Activated T-helper 2 cell treated with anti-CD3 and anti-CD28 coated beads, Interferon-gamma antibody, Interleukin-2, Interleukin-4, amounts not matched to agents 10 μg/mL and 5 μg/mL and 100 μg/mL, durations not matched to agents 14 hours and 24 hours and 36 hours (primary cell): ENCODE measurements at places on chromosomes 6 and 20. TPM values are rescaled to one million over a fixed set of nuclear protein-coding genes. Genes with fewer than 3 reads are reported as not detected.

DNA sequence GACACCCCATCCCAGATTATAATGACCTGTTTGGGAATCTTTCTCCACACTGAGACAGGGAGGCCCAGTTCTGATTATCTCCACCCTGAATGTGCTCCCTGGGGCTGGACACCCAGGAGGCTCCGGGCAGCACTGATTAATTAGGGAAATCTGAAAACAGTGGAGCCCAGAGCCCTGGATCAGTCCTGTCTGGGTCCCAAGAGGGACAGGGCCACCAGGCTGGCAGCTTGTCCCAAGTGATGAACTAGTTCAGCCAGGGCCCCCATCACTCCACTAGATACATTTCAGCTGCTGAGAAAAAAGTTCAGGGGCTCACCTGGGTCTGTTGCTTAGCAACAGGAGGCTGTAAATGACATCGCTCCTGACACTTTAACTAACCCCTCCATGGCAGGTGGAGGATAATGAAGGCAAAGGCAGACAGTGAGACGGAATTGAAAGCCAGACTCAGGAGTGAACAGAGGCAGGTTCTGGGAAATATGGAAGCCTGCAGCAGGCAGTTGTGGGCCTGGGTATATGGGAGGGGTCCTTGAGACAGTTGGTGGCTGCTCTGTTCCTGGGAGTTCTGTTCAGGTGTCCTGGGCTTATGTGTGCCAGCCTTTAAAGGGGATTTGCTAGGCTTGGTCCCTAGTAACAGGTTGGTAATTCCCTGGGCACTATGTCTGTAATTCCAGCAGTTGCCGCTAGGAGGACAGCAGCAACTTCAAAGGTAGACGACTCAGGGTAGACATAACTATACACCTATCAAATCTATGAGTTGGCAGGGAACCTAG, 78.3 kb upstream of the CTNNBL1 start:
- DNase-seq, result peak; percentile 29
- no peak overlapping the region for H3K4me3 ChIP-seq
- H3K27ac ChIP-seq, result no peak overlapping the region
- H3K4me1 ChIP-seq, result no peaks in the 10 kb centered on the region

- no peak overlapping the region for H3K4me3 ChIP-seq
- DNase-seq, result no peak
- H3K4me1 ChIP-seq, result no peaks in the 10 kb centered on the region
- H3K27me3 ChIP-seq, result peaks cover 1% of the 10 kb centered on the region
- no peaks in the 10 kb centered on the region for H3K36me3 ChIP-seq
Measured at GRCh38 chr6:136123468-136123867, 126.6 kb downstream of the MTFR2 start.

DNA sequence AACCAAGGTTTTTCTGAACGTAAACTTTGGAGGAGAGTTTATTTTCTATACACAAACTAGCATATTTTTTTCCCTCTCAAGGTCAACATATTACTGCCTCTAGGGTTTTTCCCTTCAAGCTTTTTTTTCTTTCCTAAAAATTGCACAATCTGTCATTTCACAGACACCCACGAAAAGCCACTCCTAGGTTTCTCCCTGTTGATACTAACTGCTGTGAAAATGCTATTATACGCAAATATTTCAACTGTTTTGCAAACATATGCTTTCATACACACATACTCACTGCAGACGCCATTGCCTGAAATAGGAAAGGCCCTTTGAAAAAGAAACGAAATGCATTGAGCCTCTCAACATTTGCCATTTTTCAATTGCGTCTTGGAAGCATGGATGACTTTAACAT, 333.0 kb downstream of the CD83 start:
- H3K27ac ChIP-seq, result peak overlapping the region; percentile 95
- DNase-seq, result no peak
- H3K36me3 ChIP-seq, result peaks cover 35% of the 10 kb centered on the region
- no peaks in the 10 kb centered on the region for H3K27me3 ChIP-seq
- no peak overlapping the region for H3K4me3 ChIP-seq

GRCh38 chr6:91483415-91484105, 896.7 kb upstream of the MAP3K7 start:
- peaks cover 2% of the 10 kb centered on the region for H3K4me1 ChIP-seq
- no peak for DNase-seq
- no peaks in the 10 kb centered on the region for H3K27me3 ChIP-seq

DNA sequence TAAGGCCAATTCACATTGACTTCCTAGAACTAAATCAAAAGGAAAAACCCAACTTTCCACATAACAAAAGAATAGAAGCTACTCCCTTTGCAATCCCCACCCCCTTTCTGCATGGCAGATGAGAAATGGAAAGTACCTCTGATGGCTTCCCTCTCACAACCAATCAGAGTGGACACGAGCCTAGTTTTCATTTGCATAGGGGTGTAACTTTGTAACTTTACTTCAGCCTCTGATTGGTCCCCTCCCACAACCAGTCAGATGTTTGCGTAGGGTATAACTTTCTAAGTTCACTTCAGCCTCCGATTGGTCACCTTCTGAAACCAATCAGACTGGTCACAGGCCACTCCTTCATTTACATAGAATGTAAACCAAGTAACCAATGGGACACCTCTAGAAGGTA, 328.5 kb downstream of the CDH26 start:
- DNase-seq, result no peak
- H3K27ac ChIP-seq, result no peak overlapping the region
- H3K4me3 ChIP-seq, result no peak overlapping the region

Gene PRRT1
- 0.27 TPM in 1 of 2 replicates, not detected in the other for total RNA-seq

DNA sequence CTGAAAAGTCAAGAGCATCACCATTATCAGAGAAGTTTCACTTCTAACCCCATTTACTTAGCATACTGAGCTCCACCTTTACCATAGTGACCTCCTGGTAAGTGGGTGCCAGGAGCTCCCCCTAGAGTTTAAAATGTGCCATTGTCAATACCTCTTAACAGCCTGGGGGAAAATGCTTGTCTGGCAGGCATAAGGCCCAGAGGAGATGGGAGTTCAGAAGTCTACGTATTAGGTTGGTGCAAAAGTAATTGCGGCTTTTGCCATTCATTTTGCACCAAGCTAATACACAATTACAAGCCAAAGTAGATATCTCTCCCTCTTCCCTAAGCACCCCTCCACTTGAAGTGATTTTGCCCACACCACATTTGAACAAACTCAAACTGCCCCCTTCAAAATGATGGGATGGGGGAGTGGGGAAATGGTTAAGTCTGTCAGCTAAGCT, 919.0 kb downstream of the KIF16B start:
- no peak overlapping the region for H3K27ac ChIP-seq
- no peaks in the 10 kb centered on the region for H3K27me3 ChIP-seq
- DNase-seq, result no peak
- H3K4me3 ChIP-seq, result no peak overlapping the region

Gene ASIP
- total RNA-seq, result not detected in 2 replicates

Gene FAM50B
- total RNA-seq, result 9.1 and 10.0 TPM in 2 replicates

Gene RSPO4
- total RNA-seq, result not detected in 2 replicates

Gene PRPH2
- not detected in 2 replicates for total RNA-seq

GRCh38 chr6:36542041-36542440, 5.2 kb downstream of the STK38 start:
- no peak for DNase-seq
- H3K27me3 ChIP-seq, result no peaks in the 10 kb centered on the region
- no peak overlapping the region for H3K4me3 ChIP-seq
- H3K27ac ChIP-seq, result no peak overlapping the region

GRCh38 chr6:127938701-127939100, 37.8 kb upstream of the THEMIS start:
- peaks cover 38% of the 10 kb centered on the region for H3K4me1 ChIP-seq
- H3K36me3 ChIP-seq, result peaks cover 22% of the 10 kb centered on the region
- peak overlapping the region; percentile 31 for H3K27ac ChIP-seq
- H3K27me3 ChIP-seq, result no peaks in the 10 kb centered on the region

Gene TOX2
- 2.4 and 3.0 TPM in 2 replicates for total RNA-seq

Gene SAMD10
- 23.4 and 25.3 TPM in 2 replicates for total RNA-seq

- no peak overlapping the region for H3K27ac ChIP-seq
- no peak overlapping the region for H3K4me3 ChIP-seq
- peaks cover 16% of the 10 kb centered on the region for H3K4me1 ChIP-seq
- H3K27me3 ChIP-seq, result peaks cover 13% of the 10 kb centered on the region
- no peaks in the 10 kb centered on the region for H3K36me3 ChIP-seq
- DNase-seq, result no peak
Measured at GRCh38 chr6:46048646-46049297, 33.1 kb upstream of the CLIC5 start.

Gene MBOAT1
- 32.8 and 33.8 TPM in 2 replicates for total RNA-seq

DNA sequence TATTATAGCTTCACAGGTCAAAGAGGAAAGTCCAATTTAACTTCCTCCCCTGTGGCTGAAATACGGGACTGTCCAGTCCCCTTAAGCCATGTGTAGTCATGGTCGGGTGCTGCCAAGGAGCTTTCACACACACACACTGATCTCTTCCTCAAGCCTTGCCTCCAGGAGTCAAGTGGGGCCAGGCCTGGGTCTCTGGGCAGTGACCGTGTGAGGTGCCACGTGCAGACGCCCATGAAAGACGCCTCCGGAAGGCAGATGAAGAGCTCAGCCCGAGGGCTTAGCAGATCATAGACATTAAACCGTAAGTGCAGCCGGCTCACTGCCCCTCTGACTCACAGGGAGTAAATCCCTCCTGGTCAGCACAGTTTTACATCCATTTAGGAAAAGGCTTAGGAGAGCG, 4.2 kb downstream of the GABRR2 start:
- DNase-seq, result no peak
- H3K27ac ChIP-seq, result no peak overlapping the region
- peaks cover 2% of the 10 kb centered on the region for H3K36me3 ChIP-seq
- H3K4me1 ChIP-seq, result no peaks in the 10 kb centered on the region
- H3K4me3 ChIP-seq, result no peak overlapping the region
- H3K27me3 ChIP-seq, result no peaks in the 10 kb centered on the region

Gene SLC16A10
- 2.9 and 3.6 TPM in 2 replicates for total RNA-seq

Gene MICB
- 30.6 and 31.5 TPM in 2 replicates for total RNA-seq

GRCh38 chr6:42281570-42281969, 63.9 kb upstream of the MRPS10 start:
- DNase-seq, result no peak
- H3K36me3 ChIP-seq, result peaks cover 7% of the 10 kb centered on the region
- H3K27ac ChIP-seq, result no peak overlapping the region

Gene HLA-DOB
- 3.1 and 3.6 TPM in 2 replicates for total RNA-seq

DNA sequence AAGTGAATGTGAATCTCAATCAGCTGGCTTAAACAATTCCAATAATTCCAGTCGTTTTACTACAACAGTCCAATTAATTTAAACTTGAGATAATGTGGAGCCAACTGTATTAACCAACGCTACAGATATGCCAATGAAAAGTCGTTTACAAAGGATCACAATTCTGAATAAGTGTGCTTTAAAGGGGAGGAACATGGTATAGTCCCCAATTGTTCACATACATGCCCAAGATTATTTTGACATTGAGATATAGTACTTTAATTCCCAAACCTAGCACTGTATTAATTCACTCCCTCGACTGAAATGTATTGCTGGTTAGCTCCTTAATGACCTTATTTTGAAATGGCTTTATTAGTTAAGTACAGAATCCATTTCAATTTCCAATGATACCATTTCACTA, 2.5 kb downstream of the AKIRIN2 start:
- no peak overlapping the region for H3K27ac ChIP-seq
- DNase-seq, result no peak
- peak overlapping the region; percentile 98 for H3K4me3 ChIP-seq

DNA sequence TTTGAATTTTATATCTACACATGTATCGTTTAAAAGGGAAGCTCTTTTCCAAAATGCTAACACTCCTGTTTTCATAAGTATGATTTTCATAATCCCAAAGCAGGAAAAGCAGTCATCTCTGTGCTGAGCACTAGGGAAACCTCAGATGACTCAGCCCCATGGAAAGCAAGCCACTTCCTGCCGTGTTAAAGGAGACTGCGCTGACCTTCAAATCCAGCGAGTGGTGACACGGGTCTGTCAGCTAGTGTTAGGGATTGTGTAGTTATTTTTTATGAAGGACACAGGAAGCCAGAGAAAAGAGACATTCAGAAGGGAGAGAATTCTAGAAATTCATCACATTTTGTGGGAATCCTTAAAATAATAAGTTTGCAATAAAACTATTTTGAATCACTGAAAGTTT, 57.0 kb upstream of the CD93 start:
- DNase-seq, result peak; percentile 17
- H3K36me3 ChIP-seq, result no peaks in the 10 kb centered on the region
- peaks cover 5% of the 10 kb centered on the region for H3K27me3 ChIP-seq
- H3K4me3 ChIP-seq, result peak overlapping the region; percentile 38
- H3K4me1 ChIP-seq, result peaks cover 63% of the 10 kb centered on the region

DNA sequence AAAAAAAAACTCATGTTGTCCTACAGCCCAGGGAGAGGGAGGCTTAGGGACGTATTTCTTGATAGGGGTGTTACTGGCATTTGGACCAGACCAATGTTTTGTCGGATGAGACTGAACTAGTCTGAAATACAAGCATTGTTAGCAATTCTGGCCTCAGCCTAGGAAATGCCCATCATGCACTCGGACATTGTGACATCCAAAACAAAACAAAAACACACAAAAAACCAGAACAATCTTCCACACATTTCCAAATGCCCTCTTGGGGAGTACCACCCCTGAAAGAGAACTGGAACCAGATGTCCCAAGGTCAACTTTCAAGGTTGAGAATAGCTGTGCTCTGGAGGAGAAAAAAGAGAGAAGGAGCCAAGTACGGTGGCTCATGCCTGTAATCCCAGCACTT, 299.1 kb upstream of the JARID2 start:
- no peaks in the 10 kb centered on the region for H3K36me3 ChIP-seq
- no peak overlapping the region for H3K27ac ChIP-seq
- no peaks in the 10 kb centered on the region for H3K27me3 ChIP-seq
- H3K4me3 ChIP-seq, result no peak overlapping the region
- no peak for DNase-seq
- peaks cover 7% of the 10 kb centered on the region for H3K4me1 ChIP-seq

DNA sequence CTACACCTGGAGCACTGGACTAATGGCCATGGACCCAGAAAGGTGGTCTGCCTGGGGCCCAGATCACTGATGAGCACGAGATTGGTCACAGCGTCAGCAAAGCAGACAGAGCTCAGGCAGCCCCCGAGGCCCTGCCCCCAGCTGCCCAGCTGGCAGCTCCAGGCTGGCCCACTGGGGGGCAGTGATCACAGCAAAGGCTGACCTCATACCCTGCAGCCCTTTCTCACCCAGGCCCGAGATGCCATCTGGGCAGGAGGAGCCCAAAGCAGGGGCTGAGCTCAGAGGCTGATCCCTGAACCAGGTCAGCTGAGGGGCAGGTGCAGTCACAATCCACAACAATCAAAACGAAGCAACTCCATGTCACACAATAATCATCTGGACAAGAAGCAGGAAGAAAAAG, 4.1 kb downstream of the MAP1LC3A start:
- H3K27me3 ChIP-seq, result no peaks in the 10 kb centered on the region
- peaks cover 2% of the 10 kb centered on the region for H3K36me3 ChIP-seq
- no peak for DNase-seq
- H3K27ac ChIP-seq, result no peak overlapping the region
- H3K4me1 ChIP-seq, result peaks cover 5% of the 10 kb centered on the region

Gene NR2E1
- not detected in 2 replicates for total RNA-seq
